ENCODE measurements at places on chromosomes 1 and 21.
A peak's percentile ranks its signal among the peaks of the same experiment; 100 is the strongest.

- DNase-seq: no peak
These were observed 491 bp downstream of the PER3 start for GRCh38 chr1:7784492-7785071.

- no peak for DNase-seq
These were observed 16.2 kb upstream of the SLC6A17 start for GRCh38 chr1:110134050-110134595.

DNA sequence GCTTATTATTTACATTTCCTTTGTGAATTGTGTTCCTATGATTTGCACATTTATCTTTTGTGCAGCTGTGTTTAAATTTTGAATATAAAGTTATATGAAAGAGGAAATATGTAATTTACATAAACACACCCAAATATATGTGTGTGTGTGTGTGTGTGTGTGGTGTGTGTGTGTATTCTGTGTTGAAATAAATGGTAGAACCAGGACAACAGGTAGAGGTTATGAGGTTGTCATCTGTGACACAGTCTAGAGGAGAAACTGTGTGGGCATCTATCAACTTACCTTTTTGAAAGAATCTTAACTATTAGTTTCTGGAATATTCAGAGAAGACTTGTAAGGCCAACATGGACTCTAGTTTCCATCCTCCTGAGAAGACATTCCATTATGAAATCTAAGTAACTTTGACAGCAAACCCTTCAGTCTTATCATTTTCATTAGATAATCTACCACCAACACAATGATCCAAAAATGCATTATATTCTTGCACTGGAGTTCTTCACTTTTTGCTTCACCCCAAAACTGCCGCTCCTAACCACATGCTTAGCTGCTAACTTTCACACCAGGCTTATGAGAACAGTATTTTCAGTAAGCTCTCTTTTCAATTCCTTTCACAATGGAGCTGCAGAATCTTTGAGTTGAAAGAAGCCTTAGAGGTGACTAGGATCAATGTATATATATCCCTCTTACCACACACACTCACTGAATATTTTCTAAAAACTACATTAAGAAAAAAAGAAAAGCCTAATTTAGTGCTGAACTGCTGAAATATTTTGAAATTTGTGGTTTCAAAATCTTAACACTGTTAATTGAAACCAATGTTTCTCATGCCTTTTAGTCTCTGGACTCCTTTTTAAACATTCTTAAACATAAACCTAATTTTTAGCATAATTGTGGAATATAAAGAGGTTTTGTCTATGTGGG lies 21.8 kb downstream of the PTPRC start:
- no peak for DNase-seq

DNA sequence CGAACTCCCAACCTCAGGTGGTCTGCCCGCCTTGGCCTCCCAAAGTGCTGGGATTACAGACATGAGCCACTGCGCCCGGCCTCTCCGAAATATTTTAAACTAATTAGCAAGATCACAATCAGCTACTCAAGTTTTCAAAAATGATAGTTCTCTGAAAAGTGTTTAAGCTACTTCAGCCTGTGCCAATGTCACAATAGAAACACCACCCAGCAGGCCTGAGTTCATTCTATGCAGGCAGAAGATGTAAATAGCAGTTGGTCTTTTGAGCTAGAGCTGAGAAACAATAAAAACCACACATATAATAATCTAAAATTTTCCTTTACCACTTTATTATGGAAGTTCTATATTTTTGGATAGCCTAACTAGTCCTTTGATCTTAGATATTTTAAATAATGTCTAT lies 96.1 kb downstream of the LRRC40 start:
- no peak for DNase-seq

DNA sequence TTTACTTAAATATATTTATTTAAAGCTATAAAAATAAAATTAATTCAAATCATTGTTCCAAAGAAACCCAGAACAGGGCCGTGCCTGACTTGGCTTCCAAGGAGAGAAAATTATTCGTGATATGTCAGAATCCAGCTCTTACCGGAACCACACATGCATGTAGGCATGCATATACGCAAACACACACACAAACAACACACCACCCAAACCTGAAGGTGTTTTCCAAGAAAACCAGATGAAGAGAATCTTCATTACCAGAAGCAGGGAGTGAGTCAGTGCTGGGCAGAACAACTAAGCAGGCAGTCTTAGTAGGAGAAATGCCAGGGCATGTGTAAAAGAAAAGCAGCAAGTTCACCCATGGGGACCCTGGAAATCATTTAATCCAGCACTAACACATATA lies 432.0 kb upstream of the BEND5 start:
- no peak for DNase-seq

GRCh38 chr1:28176492-28177470 lies at the start of gene PTAFR:
PTAFR (minus strand) TSS chr1:28176690; CDS start chr1:28151021, 25,669 bp downstream.
- peak; percentile 66 for DNase-seq

- DNase-seq: peak; percentile 64
These were observed 34.9 kb downstream of the CENPF start for GRCh38 chr1:214637722-214638458.

- DNase-seq: peak; percentile 88
These were observed 4.1 kb downstream of the KIF21B start for GRCh38 chr1:201019321-201019977.

GRCh38 chr1:84635429-84635828 lies 54.8 kb downstream of the SSX2IP start:
- no peak for DNase-seq

- DNase-seq: no peak
These were observed 6.2 kb downstream of the SLC2A1 start for GRCh38 chr1:42952303-42953001.

GRCh38 chr1:218735436-218736032 lies 390.4 kb downstream of the TGFB2 start:
- DNase-seq: no peak

- DNase-seq: no peak
These were observed 148.1 kb upstream of the RUNX1 start for GRCh38 chr21:35197191-35197590.

DNA sequence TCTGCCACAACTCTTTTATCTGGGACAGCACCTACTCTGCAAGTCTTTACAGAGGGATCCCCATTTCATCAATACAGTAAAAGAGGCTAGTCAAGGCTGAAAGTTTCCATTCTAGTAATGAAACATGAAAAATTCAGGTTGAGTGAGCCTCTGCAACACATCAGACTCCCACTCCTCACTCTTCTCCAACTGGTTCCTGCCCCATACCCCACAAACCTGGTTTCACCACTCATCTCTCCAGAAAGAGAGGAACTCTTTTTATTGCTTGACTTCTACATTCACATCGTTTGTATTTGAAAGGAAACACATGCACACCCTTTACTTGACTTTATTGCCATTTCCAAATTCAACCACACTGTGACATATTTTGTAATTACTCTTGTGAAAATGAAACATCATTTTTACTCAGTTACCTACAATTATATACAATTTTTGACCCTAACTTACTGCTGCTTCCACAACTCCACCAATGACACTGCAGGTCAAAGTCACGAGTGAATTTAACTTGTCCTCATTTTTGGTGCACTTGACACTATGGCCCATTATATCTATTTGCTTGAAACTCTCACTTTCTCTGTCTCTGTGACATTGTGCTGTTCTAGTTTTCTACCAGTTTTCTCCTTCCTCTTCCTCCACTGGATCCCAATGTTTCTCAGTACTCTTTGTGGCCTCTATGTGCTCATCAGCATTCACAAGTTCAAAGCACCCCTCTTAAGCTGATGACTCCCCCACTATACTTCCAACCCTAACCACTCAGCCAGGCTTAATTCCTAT lies 8.0 kb downstream of the STX6 start:
- DNase-seq: no peak

DNA sequence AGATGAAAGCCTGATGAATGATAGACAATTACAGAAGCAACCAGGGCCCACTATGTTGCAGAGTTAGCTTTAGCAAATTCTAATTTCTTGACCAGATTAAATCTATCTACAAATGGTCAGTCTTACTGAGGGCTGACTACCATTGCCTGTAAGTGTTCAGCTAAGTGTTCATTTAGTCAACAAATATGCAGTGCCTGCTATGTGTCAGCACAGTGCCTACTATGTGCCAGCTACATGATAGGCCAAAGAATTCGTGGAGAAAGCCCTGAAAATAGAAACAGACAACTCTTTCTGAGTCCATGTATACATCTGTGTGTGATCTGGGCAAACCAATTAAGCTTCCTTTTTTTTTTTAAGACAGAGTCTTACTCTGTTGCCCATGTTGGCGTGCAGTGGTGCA lies 212.8 kb downstream of the SMYD3 start:
- DNase-seq: no peak

- DNase-seq: no peak
These were observed 618 bp downstream of the ETS2 start for GRCh38 chr21:38806153-38806941.

DNA sequence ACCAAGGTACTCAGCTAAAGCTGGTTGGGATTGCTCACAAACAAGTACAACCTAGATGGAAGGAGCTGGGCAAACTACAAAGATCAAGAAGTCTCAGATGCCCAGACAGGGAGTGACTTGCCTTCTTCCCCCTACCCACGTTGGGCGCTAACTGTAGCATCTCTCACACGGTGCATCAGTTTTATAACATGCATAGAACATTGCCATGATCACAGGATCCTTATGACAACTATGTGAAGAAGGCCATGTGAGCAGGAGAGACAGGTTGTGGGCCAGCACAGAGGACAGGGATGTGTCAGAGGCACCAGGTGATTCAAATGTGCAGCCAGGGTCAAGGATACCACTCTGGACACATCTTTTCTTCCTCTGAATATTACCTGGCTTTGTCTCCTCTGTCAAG lies 28.3 kb upstream of the CYP4B1 start:
- no peak for DNase-seq

DNA sequence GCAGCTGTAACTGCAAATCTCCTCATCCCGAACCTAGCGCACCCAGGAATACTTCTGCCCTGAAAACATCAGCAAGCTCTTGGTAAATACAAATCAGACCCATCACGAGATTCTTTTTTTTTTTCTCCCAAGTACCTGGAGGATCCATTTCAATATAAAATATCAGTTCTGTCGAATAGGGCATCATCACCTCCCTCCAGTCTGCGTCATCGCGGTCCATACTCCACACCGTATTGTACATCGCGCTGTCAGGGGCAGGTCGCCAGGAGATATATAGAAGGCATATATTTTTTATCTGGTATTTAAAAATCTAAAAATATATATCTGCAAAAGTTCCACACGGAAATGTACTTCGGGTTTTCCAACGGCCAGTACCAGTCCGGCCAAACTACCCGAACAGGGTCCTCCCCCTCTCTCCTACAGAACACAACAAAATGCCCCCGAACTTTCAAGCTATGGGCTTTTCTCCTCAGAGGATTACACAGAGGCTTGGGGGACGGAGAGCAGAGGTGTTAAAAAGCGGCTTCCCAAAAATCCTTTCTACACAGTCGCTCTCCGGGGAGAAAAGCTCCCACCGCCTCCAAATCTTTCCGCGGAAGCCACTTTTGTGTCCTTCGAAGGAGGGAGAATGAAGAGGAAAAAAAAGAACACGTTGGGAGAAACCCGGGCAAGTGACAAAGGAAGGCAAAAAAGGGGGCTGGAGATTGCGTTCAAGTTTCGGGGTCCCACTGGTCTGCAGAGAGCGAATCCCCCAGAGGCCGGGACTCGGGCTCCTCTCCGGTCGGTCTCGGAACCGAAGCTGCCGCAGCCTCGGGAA lies 509 bp downstream of the PIK3R3 start:
- peak; percentile 42 for DNase-seq

GRCh38 chr1:45543581-45544417 lies 6.8 kb upstream of the AKR1A1 start:
- peak; percentile 99 for DNase-seq

DNA sequence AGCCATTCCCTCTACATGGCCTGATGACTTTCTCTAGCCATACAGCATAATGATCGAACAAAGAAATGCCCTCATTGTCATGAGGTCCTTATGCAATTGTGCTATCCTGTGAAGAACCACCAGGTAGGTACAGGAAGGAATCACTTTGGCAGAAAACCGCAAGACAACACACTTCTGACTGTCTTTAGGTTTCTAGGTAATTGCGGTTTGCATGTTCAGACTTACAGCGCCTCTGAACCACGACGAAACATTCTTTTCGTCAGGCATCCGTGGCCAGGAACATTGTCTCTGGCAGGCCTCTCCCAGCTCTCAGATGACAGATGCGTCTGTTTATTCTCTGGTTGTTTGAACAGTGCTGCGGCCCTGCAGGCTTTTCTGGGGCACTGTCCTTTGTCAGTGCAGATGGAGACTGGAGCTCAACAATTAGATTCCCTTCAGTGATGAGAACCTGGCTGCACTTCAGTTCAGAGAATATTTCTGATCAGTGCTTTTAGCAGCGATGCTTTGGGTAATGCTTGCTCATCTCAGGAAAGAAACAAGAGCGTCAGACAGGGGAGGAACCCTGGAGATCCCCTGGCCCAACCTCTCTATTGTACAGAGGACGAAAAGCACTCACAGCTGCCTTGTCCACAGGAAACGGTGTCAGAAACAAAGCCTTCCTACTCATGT lies 63.4 kb downstream of the B3GALT5 start:
- no peak for DNase-seq

DNA sequence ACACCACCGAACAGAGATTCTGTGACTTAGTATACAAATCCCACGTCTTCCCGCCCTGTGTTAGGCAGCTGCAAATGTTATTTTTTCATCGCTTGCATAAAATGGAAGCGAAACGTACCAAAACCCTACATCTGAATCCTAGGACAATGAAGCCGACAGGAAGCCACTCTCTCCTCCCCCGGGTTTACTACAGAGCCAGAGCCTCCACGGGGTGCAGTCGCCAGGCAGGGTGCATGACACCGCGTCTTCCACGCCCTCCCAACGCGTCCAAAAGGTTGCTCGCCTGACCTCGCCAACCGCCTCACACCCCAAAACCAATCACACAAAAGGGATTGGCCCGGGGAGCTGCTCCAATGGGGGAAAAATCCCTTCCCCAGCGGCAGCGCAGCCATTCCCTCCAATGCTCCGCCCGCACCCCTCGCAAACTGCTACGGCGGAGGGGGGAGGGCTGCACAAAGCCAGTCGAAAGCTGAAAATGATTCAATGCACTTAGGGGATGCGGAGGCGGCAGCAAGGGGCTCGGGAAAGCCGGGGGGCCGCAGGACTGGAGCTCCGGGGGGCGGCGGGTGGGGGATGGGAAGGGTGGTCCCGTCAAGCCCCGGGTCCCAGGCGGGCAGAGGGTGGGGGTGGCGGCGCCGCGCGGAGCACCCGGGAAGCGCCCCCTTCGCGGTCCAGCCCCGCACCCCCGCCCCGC lies 701 bp downstream of the CEP170 start:
- DNase-seq: no peak

GRCh38 chr1:243488459-243489157 lies 232.8 kb downstream of the SDCCAG8 start:
- DNase-seq: no peak

GRCh38 chr1:158199849-158200248 lies 19.2 kb downstream of the CD1D start:
- DNase-seq: no peak

GRCh38 chr1:1081311-1082238 lies 7.5 kb upstream of the RNF223 start:
- DNase-seq: no peak

GRCh38 chr1:47621977-47622376 lies 184.1 kb downstream of the FOXD2 start:
- DNase-seq: no peak

- peak; percentile 69 for DNase-seq
These were observed 4.1 kb upstream of the AGTRAP start for GRCh38 chr1:11731691-11732283.

GRCh38 chr1:159030311-159030710 lies 20.6 kb downstream of the IFI16 start:
- DNase-seq: no peak

GRCh38 chr1:221117133-221117532 lies 237.9 kb downstream of the HLX start:
- no peak for DNase-seq
